ENCODE measurements at places on chromosomes 16 and 17. TPM values are rescaled to one million over a fixed set of nuclear protein-coding genes. Genes with fewer than 3 reads are reported as not detected.

DNA sequence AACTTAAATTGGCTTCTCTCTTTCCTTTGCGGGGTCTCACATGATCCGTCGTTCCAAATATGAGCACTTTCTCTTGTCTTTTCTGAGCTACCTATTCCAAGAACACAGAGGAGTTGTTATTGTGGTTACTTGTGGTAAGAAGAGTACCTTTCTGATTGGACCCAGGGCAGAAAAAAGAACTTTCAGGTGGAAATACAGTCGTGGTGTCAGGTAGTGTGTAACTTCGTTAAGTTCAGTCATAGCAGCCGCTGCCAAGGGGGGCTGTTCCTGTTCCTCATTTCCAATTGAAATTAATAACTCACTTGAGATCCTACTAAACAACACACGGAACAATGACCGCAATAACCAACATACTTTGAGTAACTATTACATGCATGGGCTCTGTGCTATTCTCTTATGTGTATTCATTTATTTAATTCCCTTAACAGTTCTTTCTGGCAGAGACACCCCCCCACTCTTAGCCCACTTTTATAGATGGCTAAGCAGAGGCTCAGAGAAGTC, 681.7 kb downstream of the MAF start:
- H3K4me3 ChIP-seq, result no peak overlapping the region
- H3K4me1 ChIP-seq, result no peaks in the 10 kb centered on the region
- DNase-seq, result no peak
- H3K27me3 ChIP-seq, result no peaks in the 10 kb centered on the region

- H3K27ac ChIP-seq, result no peak overlapping the region
- H3K4me1 ChIP-seq, result no peaks in the 10 kb centered on the region
- DNase-seq, result no peak
- H3K27me3 ChIP-seq, result no peaks in the 10 kb centered on the region
- no peak overlapping the region for H3K4me3 ChIP-seq
These were observed 11.2 kb downstream of the SPNS3 start for GRCh38 chr17:4444782-4445473.

DNA sequence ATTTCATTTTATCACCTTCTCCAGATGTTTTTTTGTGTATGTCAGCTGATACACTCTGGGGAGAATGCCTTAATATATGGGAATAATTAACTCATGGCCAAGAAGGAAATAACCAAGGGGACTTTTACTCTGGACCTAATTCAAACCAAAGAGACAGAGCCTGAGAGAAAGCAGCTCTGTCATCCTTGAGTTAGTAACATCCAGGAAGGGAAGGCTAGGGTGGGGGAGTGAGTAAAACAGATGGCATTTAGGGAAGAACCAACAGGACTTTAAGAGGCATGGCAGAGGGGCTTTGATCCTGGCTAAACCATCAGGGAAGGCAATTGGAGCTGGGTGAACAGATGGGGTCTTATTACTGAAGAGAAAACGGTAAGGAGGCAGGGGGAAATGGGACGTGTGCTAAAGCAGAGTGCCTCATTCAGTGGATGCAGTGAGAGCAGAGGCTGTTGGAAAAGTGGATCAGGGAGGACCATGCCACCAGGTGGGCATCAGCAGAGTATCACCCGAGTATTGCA, 2.5 kb upstream of the SMPD3 start:
- H3K4me1 ChIP-seq, result peaks cover 40% of the 10 kb centered on the region
- H3K4me3 ChIP-seq, result no peak overlapping the region
- no peak for DNase-seq
- no peaks in the 10 kb centered on the region for H3K27me3 ChIP-seq
- H3K36me3 ChIP-seq, result no peaks in the 10 kb centered on the region
- H3K27ac ChIP-seq, result no peak overlapping the region

DNA sequence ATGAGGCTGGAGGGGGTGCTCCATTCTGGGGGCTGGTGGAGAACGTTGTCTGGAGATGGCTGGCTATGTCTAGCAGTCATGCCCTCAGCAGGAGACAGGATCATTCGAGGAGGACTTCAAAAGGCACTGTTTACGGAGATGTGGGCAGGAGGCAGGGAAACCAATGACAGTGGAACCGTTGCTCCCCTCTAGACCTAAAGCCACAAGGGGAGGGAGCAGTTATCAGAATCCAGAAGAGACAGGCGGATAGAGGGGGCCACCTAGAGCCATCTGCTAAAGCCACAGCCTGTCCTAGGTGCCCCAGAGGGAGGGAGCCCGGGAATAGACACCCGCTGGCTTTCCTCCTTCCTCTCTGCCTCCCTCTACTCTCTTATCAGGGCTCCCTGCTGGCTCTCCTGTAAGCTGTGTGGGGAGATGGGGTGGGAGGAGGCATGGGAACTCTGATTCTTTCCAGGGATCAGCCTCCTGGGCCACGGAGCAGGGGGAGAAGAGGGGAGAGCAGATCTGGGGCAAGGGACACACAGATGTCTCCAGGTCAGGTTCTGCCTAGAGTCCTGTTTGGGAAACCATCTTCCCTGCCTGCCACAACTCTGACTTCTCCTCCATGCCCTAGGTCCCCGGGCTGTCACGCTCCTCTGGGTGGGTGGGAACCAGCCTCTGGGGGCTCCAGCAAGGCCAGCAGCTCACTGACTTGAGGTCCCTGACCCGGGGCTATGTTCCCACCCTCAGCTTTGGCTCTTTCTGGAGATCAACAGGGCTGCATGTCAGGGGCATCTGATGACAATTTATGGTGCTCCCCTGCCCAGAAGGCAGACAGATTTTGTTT, 42.3 kb downstream of the IRX3 start:
- no peaks in the 10 kb centered on the region for H3K36me3 ChIP-seq
- no peaks in the 10 kb centered on the region for H3K27me3 ChIP-seq
- DNase-seq, result no peak
- no peak overlapping the region for H3K27ac ChIP-seq
- H3K4me3 ChIP-seq, result no peak overlapping the region
- H3K4me1 ChIP-seq, result no peaks in the 10 kb centered on the region

GRCh38 chr16:59540621-59541020, 806.5 kb upstream of the GOT2 start:
- H3K27ac ChIP-seq, result no peak overlapping the region
- H3K4me3 ChIP-seq, result no peak overlapping the region
- H3K4me1 ChIP-seq, result no peaks in the 10 kb centered on the region
- no peak for DNase-seq
- H3K36me3 ChIP-seq, result no peaks in the 10 kb centered on the region

- H3K27ac ChIP-seq, result no peak overlapping the region
- H3K36me3 ChIP-seq, result no peaks in the 10 kb centered on the region
- H3K4me1 ChIP-seq, result no peaks in the 10 kb centered on the region
These were observed 251.2 kb downstream of the ENGASE start for GRCh38 chr17:79325709-79326430.

- no peaks in the 10 kb centered on the region for H3K36me3 ChIP-seq
- no peak for DNase-seq
- peak overlapping the region; percentile 34 for H3K27ac ChIP-seq
These were observed 7.3 kb downstream of the PIEZO1 start for GRCh38 chr16:88777471-88778270.

DNA sequence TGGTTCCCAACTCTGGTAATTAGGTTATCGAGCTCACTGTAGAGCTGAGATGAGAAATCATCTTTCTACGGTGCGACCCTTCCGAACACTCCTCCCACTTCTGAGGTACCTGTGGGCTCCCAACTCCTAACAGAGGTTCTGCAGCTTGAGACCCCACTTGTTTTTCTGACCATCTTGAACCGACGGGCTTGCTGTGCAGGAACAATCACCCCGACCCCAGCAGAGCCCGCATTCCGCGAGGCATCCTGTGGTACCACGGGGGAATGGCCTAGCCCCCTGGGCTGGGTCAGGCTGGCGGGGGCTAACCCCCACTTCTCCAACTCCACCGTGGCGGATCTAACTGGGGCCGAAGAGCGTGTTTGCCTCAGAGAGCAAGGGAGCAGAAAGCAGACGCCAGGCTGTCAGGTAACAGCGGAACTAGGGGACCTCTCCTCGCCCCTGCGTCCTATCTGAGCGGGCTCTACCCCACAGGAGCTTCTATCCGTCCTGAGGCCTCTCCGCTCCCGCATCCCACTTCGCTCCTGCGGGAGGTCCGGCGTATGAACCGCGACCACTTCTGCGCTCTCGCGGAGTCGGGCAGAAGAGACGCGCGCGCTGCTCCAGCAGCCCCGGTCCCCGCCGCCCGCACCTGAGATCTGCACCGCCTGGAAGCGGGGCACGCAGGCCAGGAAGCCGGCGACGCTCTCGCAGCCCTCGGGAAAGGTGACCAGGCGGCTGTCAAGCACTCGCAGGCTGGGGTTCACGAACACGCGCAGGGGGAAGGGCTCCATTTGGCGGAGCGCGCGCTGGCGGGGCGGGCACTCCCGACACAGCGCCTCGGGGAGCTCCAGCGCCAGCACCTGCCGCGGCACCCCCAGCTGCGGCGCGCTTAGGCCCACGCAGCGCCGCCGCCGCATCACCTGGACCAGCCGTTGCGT, 761 bp downstream of the PDF start:
- peaks cover 32% of the 10 kb centered on the region for H3K36me3 ChIP-seq
- peaks cover 49% of the 10 kb centered on the region for H3K4me1 ChIP-seq
- DNase-seq, result peak; percentile 53
- H3K27ac ChIP-seq, result peak overlapping the region; percentile 83
- H3K4me3 ChIP-seq, result peak overlapping the region; percentile 73

DNA sequence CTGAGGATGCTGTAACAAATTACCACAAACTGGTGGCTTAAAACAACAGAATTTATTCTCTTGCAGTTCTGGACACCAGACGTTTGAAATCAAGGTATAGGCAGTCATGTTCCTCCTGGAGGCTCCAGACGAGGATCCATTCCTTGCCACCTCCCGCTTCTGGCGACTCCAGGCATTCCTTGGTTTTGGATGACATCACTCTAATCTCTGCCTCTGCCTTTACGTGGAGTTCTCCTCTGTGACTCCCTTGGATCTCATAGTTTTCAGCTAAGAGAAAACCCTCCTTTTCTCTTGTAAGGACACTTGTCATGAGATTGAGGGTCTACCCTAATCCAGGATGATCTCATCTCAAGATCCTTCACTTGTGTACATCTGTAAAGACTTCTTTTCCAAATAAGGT, 31.4 kb upstream of the HS3ST3B1 start:
- H3K36me3 ChIP-seq, result no peaks in the 10 kb centered on the region
- no peak overlapping the region for H3K27ac ChIP-seq
- DNase-seq, result no peak
- no peaks in the 10 kb centered on the region for H3K27me3 ChIP-seq
- H3K4me1 ChIP-seq, result no peaks in the 10 kb centered on the region

- no peaks in the 10 kb centered on the region for H3K4me1 ChIP-seq
- no peaks in the 10 kb centered on the region for H3K36me3 ChIP-seq
- no peak overlapping the region for H3K4me3 ChIP-seq
- DNase-seq, result no peak
- H3K27me3 ChIP-seq, result no peaks in the 10 kb centered on the region
These were observed 10.1 kb downstream of the DNAH9 start for GRCh38 chr17:11608396-11608795.

DNA sequence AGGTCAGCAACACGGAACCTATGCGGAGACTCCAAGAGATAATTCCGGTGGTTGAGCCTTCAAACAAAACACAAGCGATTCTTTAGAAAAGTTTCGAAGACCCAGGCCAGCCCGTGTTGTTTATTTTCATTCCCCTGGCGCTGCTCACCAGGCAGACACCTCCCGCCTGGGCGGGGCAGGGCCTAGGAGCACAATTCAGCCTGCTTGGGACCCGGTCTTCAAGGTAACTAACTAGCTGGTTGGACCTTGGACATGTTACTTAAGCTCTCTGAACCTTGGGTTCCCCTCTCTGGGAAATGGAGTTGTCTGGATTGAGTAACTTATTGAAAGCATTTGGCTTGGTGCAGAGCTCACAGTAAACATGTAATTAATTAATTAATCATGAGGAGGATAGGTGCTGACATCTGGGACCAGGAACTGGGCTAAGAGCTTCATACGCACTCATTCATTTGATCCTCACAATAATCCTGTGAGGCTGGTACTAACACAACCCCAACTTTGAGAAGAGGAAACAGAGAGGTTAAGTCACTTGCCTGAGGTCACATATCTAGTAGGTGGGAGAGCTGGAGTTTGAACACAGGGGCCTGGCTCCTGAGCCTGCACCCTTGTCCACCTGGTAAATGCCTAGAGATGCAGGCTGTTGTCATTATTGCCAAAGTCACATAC, 125.3 kb upstream of the SMURF2 start:
- no peak overlapping the region for H3K4me3 ChIP-seq
- H3K27me3 ChIP-seq, result no peaks in the 10 kb centered on the region
- peaks cover 5% of the 10 kb centered on the region for H3K36me3 ChIP-seq
- H3K27ac ChIP-seq, result no peak overlapping the region
- peaks cover 6% of the 10 kb centered on the region for H3K4me1 ChIP-seq

DNA sequence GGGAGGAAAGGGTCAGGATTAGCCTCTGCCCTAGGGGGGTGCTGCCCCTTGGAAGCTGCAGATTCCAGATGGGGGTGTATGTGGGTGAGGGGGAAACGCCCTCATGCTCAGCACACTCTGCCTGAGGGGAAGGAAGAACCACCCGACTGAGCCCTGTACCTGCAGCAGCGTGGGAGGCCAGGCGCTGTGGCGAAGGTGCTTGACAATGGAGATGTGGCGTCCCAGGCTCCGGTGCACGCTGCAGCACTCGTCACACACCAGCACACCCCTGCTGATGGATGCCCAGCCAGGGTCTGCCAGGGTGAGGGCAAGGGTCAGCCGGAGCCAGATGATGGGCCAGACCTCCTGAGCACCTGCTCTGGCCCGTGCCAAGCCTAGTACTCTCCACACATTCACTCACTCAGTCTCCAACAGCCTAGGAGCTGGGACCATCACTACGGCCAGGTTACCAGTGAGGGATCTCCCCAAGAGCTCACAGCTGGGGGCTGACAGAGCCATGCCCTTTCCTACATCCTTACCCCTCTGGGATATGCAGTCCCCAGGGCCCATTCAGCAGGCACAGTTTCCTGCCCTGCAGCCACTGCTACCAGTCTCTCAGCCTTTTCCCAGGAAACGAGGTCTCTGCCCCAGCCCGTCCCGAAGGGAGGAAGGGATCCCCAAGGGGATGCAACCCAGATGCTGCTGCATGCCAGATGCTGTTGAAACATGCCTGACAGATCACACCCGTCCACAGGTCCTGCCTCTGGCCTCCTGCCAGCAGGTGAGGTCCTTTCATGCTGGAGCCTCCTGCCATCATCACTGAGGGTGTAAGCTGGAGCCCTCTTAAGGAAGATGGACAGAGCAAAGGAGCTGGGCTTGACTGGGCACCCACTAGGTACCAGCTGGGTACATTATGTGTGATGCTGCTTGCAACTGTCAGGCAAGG, 5.9 kb downstream of the GIT1 start:
- H3K36me3 ChIP-seq, result peaks cover 10% of the 10 kb centered on the region
- H3K4me1 ChIP-seq, result peaks cover 52% of the 10 kb centered on the region
- DNase-seq, result no peak
- H3K27ac ChIP-seq, result no peak overlapping the region
- H3K27me3 ChIP-seq, result no peaks in the 10 kb centered on the region

MYH8 gene
- total RNA-seq, result not detected

ZCCHC14 gene
- total RNA-seq, result 22.7 TPM

ABCA8 gene
- total RNA-seq, result not detected

VPS35 gene
- 118 TPM for total RNA-seq

DNAAF1 gene
- total RNA-seq, result not detected

CMTM3 gene
- 74.2 TPM for total RNA-seq

CD300C gene
- total RNA-seq, result not detected

TRIM72 gene
- not detected for total RNA-seq

GCSH gene
- 3.5 TPM for total RNA-seq

MT1F gene
- total RNA-seq, result 12.9 TPM

OR2C1 gene
- not detected for total RNA-seq

C16orf89 gene
- not detected for total RNA-seq

Data from CD4-positive, alpha-beta memory T cell (primary cell).